ENCODE measurements at places on chromosomes 3 and 15.

DNA sequence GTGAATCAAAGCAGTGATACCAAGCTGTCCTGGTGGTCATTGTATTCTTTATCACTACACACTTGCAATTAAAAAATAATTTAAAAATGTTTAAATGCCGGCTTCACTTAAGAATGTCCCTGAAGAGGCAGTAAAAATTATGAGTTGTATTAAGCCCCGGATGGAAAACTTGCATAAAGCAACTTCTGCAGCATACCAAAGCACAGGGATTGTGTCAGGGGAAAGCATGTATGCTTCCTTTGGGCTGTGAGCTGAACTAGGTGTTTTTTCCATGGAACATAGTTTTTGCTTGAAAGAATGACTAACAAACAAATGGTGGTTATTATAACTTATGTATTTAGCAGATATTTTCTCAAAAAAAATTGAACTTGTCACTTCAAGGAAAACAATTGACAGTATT lies 143.1 kb downstream of the ARNT2 start:
- no peak for DNase-seq

DNA sequence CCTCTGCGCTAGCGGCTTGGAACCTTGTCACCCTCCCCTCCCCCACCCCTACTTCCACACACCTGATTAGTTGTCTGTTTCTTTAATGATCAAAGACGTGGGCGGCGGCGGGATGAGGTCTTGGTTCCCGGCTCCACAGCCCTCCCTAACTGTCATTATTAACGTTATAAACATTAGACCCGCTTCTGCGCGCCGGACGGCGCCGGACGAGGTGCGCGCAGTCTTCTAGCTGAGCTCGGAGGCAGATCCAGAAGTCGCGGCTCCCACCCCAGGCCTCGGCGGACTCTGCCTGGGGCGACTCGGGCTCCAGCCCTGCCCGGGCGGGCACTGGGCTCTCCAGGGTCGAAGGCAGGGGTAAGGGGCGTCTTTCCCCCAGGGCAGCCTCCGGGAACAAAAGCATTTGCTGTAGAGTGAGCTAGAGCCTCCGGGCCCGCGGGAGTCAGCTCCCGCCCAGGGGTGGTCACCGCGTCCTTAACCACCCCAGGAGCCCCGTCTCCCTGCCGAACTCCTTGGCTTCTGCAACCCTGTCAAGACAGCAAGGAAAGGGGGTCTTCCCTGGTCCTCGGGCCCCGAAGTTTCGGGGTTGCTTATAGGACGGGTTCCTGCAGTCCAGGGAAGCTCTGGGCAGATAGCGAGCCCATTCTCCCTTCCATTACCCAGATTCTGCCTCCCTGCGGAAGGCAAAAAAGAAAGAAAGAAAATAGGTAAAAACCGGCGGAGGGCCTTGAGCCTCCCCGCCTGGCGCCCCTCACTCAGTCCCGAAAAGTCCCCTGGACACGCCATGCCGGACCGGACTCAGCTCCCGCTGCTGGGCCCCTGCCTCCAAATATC lies 2.2 kb upstream of the ISLR2 start:
- DNase-seq = peak; percentile 82

GRCh38 chr3:128496602-128497304 lies 3.8 kb upstream of the GATA2 start:
- DNase-seq = no peak

GRCh38 chr3:114179575-114179974 lies 723 bp upstream of the DRD3 start:
- DNase-seq = no peak
